ENCODE measurements at places on chromosomes 3 and 15. TPM values are rescaled to one million over a fixed set of nuclear protein-coding genes. Genes with fewer than 3 reads are reported as not detected.

GCHFR gene
- 3.5 TPM for total RNA-seq

IL12A gene
- 0.42 TPM for total RNA-seq

GOLGA8T gene
- 0.54 TPM for total RNA-seq

KCNMB3 gene
- total RNA-seq, result 3.0 TPM

FOXL2NB gene
- 0.90 TPM for total RNA-seq

ZCWPW2 gene
- total RNA-seq, result 2.1 TPM

GOLGA6L10 gene
- 0.48 TPM for total RNA-seq

GRCh38 chr3:7657214-7658112 lies 796.5 kb downstream of the GRM7 start:
- ATAC-seq, result no peak

DNA sequence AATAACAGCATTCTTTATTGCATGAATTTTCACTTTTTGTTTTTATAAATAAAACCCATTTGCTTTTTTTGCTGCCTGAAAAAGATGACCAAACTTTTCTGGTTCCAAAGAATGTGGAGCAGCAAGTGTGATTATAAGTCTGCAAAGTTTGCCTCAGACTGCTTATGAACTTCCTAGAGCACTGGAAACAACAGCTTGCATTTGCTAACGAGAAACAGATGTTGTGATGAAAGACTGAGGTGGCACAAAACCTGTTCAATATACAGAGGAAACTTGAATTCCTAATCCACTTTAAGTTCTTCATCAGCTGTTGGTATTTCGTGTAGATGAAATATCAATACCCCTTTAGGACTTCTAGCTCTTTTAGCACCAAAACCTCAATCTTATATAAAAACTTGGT lies 9.3 kb downstream of the ZPLD1 start:
- ATAC-seq, result peak; percentile 81

DNA sequence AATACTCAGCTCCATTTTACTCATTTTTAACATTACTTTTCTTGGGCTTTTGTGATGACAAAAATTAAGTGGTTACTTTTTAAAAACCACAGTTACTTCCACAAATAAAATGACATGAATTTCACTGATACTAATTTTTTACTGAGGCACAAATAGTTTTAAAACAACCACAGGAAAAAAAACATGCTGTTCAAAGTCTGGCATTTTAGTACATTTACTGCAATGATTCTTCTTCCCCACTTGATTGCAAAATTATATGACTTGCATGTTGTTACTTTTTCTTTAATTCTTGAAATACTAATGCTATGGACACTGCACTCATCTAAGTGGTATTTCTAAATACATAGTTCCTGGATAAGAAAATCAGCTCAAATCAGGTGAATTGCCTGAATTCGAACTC lies 24.8 kb upstream of the SLMAP start:
- ATAC-seq, result no peak

DNA sequence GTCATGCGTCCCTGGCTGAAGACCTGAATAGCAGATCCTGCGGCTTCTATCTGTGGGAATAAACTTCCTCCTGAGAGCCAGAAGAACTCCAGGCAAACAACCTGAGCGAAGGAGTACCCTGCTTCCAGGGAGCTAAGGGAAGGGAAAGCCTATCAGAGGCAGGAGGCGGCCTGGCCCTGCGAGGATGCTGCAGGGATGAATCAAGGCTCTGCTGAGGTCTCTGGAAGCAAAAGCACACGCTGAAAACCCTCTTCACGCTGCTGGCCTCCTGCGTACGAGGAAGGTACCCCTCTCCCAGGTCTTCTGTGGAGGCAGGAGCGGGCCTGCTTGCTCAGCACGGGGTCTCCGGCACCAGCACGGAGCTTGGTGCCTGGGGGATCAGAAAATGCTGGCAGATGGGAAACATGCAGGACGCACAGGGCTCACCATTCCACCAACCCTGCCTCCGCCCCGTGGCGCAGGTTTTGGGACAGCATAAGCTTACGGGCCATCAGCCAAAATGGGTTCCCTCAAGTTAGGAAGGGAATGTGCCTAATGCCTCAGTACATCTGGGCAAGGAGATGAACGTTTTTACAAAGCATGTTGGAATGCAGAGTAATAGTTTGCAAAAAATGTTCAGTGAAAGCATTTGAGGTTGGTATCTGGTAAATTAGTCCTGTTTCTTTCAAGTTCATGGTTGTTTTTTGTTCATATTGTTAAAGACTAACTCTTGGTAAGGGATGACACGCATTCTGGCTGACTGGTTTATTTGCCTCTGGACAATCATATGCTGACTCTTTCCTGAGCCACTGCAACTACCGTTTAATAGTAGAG lies 72.3 kb downstream of the CHSY1 start:
- ATAC-seq, result no peak

GRCh38 chr3:13323822-13324221 lies 96.3 kb downstream of the NUP210 start:
- no peak for ATAC-seq

GRCh38 chr15:22850055-22850454 lies 11.6 kb downstream of the NIPA2 start:
- ATAC-seq, result no peak

- no peak for ATAC-seq
Measured at GRCh38 chr3:18302517-18302916, 122.6 kb downstream of the SATB1 start.
